ENCODE measurements at places on chromosomes 2 and 18.

GRCh38 chr2:219537657-219538488 is 5.7 kb downstream of the CHPF start:
- DNase-seq, result no peak

- no peak for DNase-seq
Observed at GRCh38 chr2:794554-795241, 117.5 kb upstream of the TMEM18 start.

- no peak for DNase-seq
Observed at GRCh38 chr18:41459656-41460055, 495.4 kb upstream of the PIK3C3 start.

DNA sequence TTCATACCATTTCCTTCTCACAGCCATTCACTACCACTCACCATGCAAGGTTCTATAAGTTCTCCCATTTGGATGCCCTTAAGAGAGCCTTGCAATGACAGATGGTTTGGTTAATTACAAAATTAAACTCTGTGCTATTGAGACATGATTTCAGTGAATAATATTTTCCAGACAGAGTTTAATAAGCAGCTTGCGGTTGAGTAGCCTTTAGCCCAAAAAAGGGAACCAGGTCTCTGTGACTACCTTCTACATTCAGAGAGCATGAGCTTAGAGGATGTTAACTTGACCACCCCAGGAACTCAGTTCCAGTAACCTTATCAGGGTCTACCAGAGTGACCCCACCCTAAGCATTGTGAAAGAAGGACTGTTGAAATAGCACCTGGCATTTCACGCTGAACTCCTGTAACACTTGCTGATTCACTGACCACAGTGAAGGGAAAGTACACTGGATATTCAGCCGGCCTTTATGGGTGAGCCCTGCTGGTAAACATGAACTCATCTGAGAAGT is 1173.1 kb upstream of the ZEB2 start:
- peak; percentile 98 for DNase-seq

DNA sequence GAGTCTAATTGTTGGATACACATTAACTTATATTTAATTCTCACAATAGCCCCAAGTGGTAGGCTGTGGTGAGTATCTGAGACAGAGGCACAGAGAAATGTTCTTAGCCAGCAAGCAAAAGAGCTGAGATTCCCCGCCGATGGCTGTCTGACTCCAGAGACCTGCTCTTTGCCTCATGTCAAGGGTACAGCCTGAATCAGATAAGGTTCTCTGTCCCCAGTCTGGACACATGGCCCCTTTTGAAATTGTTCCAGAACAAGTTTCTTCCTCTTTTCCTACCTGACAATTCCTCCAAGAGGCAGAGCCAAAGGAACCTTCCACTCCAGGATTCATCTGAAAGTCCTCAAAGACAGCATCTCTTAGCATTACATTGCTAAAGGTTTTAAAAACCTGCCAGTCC is 512.9 kb upstream of the TNP1 start:
- no peak for DNase-seq
